CD4-positive, alpha-beta T cell (primary cell): ENCODE measurements at places on chromosomes 2 and 18. TPM values are rescaled to one million over a fixed set of nuclear protein-coding genes. Genes with fewer than 3 reads are reported as not detected.

The TUBA3E gene
- total RNA-seq: not detected

GRCh38 chr18:58639751-58640427 is 11.0 kb upstream of the ALPK2 start:
- no peaks in the 10 kb centered on the region for H3K4me1 ChIP-seq
- H3K27ac ChIP-seq: no peak overlapping the region
- no peak for DNase-seq
- no peaks in the 10 kb centered on the region for H3K36me3 ChIP-seq
- no peaks in the 10 kb centered on the region for H3K27me3 ChIP-seq

The KCNE4 gene
- total RNA-seq: not detected

- no peaks in the 10 kb centered on the region for H3K36me3 ChIP-seq
- H3K27me3 ChIP-seq: no peaks in the 10 kb centered on the region
- H3K4me3 ChIP-seq: no peak overlapping the region
- H3K27ac ChIP-seq: no peak overlapping the region
Measured at GRCh38 chr2:188919824-188920223, 54.3 kb upstream of the COL3A1 start.

The NFATC1 gene
- total RNA-seq: 107 TPM

DNA sequence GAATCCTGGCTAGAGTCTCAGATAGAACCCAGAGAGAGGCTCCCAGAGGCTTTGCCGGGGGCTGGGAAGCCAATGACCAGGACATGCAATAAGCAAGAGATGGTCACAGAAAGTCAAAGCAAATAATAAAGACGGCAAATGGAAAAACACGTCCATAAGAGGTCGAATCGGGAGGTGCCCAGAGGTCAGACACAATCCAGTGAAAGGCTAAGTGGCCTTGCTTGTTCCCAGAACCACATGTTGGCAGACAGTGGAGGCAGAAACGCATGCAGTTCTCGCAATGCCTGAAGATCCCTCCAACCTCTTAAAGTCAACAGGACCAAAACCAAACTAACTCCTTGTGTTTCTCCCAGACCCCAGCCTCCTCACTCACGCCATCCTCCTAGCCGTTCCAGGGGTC is 3.0 kb downstream of the CYB5A start:
- H3K27ac ChIP-seq: no peak overlapping the region
- H3K36me3 ChIP-seq: no peaks in the 10 kb centered on the region
- no peak overlapping the region for H3K4me3 ChIP-seq
- no peak for DNase-seq
- H3K4me1 ChIP-seq: peaks cover 19% of the 10 kb centered on the region

DNA sequence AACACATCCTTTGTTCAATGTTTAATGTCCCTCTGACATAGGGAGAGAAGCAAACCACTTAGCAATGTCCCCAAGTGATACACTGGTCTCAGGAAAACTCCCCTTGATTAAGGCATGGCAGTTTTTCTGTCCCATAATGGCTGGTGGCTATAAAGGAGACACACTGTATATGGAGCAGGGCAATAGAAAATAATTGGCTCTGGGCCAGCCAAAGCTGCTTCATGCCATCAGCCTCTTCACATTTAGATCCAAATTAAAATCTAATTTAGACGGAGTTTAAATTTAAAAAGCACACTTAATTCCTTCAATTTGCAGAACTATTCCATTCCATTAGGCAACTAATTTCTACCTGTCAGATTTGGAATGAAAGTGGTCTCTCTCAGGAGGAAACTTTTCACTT is 638.1 kb downstream of the DSC3 start:
- H3K36me3 ChIP-seq: no peaks in the 10 kb centered on the region
- DNase-seq: no peak
- H3K27ac ChIP-seq: no peak overlapping the region

GRCh38 chr2:2826209-2826551 is 495.1 kb upstream of the MYT1L start:
- no peaks in the 10 kb centered on the region for H3K4me1 ChIP-seq
- no peak for DNase-seq
- H3K36me3 ChIP-seq: no peaks in the 10 kb centered on the region
- H3K4me3 ChIP-seq: no peak overlapping the region

The VIL1 gene
- total RNA-seq: 0.33 TPM

The DAW1 gene
- not detected for total RNA-seq

- no peak overlapping the region for H3K4me3 ChIP-seq
- no peaks in the 10 kb centered on the region for H3K36me3 ChIP-seq
- H3K4me1 ChIP-seq: no peaks in the 10 kb centered on the region
- H3K27ac ChIP-seq: no peak overlapping the region
Measured at GRCh38 chr2:54889053-54889452, 161.2 kb downstream of the RTN4 start.

- H3K27me3 ChIP-seq: no peaks in the 10 kb centered on the region
- H3K36me3 ChIP-seq: no peaks in the 10 kb centered on the region
- no peak overlapping the region for H3K4me3 ChIP-seq
Measured at GRCh38 chr18:28718696-28719095, 541.8 kb upstream of the CDH2 start.

GRCh38 chr2:134679745-134680144 is 39.1 kb downstream of the TMEM163 start:
- peak overlapping the region; percentile 13 for H3K4me3 ChIP-seq
- peak; percentile 67 for DNase-seq
- no peaks in the 10 kb centered on the region for H3K36me3 ChIP-seq
- H3K27ac ChIP-seq: no peak overlapping the region
- no peaks in the 10 kb centered on the region for H3K27me3 ChIP-seq

DNA sequence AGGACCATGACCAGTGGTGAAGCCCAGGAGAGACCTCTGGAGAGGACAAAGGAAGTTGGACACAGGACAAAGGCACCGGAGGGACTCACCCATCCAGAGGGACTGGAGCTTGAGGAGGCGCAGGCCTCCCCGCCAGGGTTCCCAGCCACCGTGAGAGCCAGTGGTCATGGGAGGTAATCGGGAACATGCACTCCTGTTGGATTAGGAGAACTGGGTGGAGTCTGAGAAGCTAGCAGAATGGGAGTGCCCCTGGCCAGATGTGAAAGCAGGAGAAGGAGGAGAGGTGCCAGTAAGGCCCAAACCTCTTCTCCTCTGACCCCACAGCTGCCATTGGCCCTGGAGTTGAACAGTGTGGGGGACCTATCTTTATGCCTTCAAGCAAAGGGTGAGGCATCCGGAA is 20.3 kb downstream of the POU3F3 start:
- peaks cover 45% of the 10 kb centered on the region for H3K27me3 ChIP-seq
- no peaks in the 10 kb centered on the region for H3K36me3 ChIP-seq
- no peak for DNase-seq

The CDH19 gene
- total RNA-seq: not detected

DNA sequence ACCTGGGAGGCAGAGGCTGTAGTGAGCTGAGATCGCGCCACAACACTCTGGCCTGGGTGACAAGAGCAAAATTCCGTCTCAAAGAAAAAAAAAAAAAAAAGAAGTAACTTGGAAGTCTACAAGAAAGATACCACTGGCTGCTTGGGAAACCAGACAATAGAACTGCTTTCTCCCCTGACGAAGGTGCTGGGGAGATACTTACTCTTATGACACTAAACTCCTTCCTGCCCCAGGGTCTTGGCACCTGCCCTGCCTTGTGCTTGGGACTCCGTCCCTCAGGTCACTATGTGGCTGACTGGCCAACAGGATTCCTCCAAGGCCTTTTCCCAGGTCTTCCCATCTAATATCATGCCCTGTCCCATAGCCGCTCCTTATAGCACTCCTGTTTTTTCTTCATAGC is 30.7 kb downstream of the INPP5D start:
- no peak for DNase-seq
- H3K27me3 ChIP-seq: no peaks in the 10 kb centered on the region

The ATF2 gene
- 44.7 TPM for total RNA-seq

The CMPK2 gene
- 6.5 TPM for total RNA-seq

GRCh38 chr2:176574484-176575236 is 305.4 kb downstream of the MTX2 start:
- H3K4me3 ChIP-seq: no peak overlapping the region
- no peaks in the 10 kb centered on the region for H3K36me3 ChIP-seq
- H3K4me1 ChIP-seq: no peaks in the 10 kb centered on the region
- DNase-seq: no peak

- peaks cover 56% of the 10 kb centered on the region for H3K4me1 ChIP-seq
- H3K4me3 ChIP-seq: peak within 1 kb of the TSS; percentile 51
- peak; percentile 87 for DNase-seq
Measured at GRCh38 chr18:79395761-79396404, at the start of gene NFATC1. Gene NFATC1, plus strand, starts transcription at chr18:79395930. Its CDS starts 295 bp downstream, at chr18:79396225.

DNA sequence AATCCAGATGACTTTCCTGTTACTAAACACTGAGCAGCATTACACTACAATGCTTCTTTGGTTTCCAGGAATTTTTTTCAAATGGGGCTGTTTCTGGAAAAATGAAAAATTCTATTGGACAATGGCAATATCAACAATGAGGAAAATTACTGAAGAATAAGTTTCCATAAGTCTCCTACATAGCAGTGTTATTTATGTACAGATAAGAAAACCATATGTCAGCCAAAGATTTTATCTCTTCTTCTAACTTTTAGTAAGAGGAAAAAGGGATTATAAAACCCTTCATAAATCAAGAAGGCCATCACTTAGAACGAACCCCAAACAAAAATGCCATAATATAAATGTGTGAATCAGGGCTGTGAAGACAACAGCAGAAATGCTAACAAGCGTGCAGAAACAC is 31.6 kb upstream of the NOSTRIN start:
- H3K4me3 ChIP-seq: no peak overlapping the region
- DNase-seq: no peak
- no peaks in the 10 kb centered on the region for H3K4me1 ChIP-seq
- H3K27ac ChIP-seq: no peak overlapping the region
- H3K36me3 ChIP-seq: no peaks in the 10 kb centered on the region

GRCh38 chr2:240383099-240383758 is 52.2 kb upstream of the GPC1 start:
- H3K4me1 ChIP-seq: no peaks in the 10 kb centered on the region
- H3K27me3 ChIP-seq: no peaks in the 10 kb centered on the region
- H3K4me3 ChIP-seq: no peak overlapping the region
- no peaks in the 10 kb centered on the region for H3K36me3 ChIP-seq

The CRYBA2 gene
- not detected for total RNA-seq

The COBLL1 gene
- 0.53 TPM for total RNA-seq

GRCh38 chr2:241609859-241610793 is 26.8 kb downstream of the THAP4 start:
- H3K27ac ChIP-seq: no peak overlapping the region
- peak overlapping the region; percentile 49 for H3K4me3 ChIP-seq
- H3K27me3 ChIP-seq: no peaks in the 10 kb centered on the region
- DNase-seq: peak; percentile 85

DNA sequence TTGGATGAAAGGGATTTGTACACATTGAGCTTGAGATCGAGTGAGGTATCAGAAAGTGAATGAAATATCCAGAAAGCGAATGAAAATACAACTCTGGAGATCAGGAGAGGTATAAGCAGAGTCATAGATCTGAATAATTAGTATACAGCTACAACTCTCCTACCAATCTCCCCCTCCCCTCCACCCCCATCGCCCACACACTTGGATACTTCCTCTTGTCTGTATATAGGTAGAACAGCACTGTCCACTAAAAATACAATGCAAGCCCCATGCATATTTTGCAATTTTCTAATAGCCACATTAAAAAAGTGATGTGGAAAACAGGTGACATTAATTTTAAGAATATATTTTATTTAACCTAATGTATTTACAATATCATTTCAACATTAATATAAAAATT is 23.7 kb upstream of the WIPF1 start:
- no peak overlapping the region for H3K27ac ChIP-seq
- no peaks in the 10 kb centered on the region for H3K27me3 ChIP-seq
- peaks cover 51% of the 10 kb centered on the region for H3K36me3 ChIP-seq
- H3K4me3 ChIP-seq: no peak overlapping the region
- DNase-seq: no peak

GRCh38 chr2:128623776-128624761 is 305.4 kb upstream of the HS6ST1 start:
- peak; percentile 4 for DNase-seq
- no peaks in the 10 kb centered on the region for H3K4me1 ChIP-seq
- H3K4me3 ChIP-seq: no peak overlapping the region
- no peaks in the 10 kb centered on the region for H3K36me3 ChIP-seq
- no peaks in the 10 kb centered on the region for H3K27me3 ChIP-seq

DNA sequence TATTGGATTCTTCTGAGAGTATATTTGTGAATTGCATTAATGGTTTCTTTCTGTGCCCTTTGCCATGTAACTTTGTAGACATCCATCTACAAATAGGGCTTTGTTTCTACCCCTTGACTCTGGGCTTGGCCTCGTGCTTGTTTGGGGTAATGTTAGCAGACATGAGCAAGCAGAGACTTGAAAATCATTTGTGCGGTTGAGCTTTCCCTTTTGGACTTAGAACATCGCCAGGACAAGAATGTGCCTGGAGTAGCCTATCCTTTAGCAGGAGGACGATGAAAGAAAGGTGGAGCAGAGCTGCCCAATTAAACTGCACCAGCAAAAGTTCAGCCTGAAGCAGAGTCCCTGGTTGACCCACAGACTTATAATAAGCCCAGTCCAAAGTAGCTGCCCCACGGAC is 785.9 kb downstream of the EPHA4 start:
- H3K4me3 ChIP-seq: no peak overlapping the region
- H3K27ac ChIP-seq: no peak overlapping the region
- H3K27me3 ChIP-seq: no peaks in the 10 kb centered on the region
- no peaks in the 10 kb centered on the region for H3K4me1 ChIP-seq

DNA sequence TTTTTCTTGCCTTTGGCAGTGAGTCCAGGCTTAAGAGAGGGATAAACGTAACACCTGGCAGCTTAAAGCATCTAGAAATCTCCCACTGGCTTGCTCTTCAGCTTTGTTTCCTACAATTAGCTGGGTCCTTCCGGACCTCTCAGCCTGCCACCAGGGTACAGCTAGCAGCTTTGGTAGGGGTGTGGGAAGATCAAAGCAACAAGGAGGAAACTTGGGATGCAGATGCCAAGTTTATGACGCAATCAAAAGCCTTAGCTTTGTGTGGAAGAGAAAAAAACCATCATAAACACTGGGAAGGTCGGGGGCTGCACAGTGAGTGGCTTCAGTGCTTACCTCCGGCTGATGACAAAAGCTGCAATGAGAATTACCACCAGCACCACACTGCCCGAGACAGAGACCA is 116.9 kb downstream of the EPHA4 start:
- no peak overlapping the region for H3K4me3 ChIP-seq
- H3K27me3 ChIP-seq: no peaks in the 10 kb centered on the region
- DNase-seq: no peak
- H3K4me1 ChIP-seq: no peaks in the 10 kb centered on the region

The KDSR gene
- 23.5 TPM for total RNA-seq

DNA sequence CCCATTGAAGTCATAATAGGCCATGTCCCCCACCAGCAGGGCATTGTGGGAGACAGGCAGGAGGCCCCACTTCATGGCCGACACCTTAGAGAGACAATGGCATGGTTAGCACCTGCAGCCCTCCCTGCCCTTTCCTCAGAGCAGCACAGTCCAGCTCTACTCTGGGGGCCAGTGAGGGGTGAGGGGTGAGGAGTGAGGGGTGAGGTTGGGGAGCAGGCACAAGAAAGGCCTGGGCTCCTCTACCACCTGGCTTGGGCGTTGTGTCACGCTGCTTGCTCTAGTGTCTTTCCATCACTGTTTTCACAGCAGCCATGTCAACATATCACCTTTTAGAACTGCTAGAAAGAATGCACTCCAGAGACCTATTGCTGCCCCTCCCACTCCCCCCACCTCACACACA is 77.2 kb downstream of the ADD2 start:
- H3K27ac ChIP-seq: no peak overlapping the region
- H3K36me3 ChIP-seq: no peaks in the 10 kb centered on the region
- no peak for DNase-seq
- H3K4me1 ChIP-seq: no peaks in the 10 kb centered on the region
- H3K27me3 ChIP-seq: no peaks in the 10 kb centered on the region

- H3K27ac ChIP-seq: no peak overlapping the region
- no peak overlapping the region for H3K4me3 ChIP-seq
Measured at GRCh38 chr18:76442413-76443171, 52.5 kb downstream of the ZNF516 start.

The RAPGEF4 gene
- 0.69 TPM for total RNA-seq
